Stimulated activated CD4-positive, alpha-beta T cell treated with anti-CD3 and anti-CD28 coated beads, Interleukin-4, amount 100 ng/mL, for 4 hours (primary cell): ENCODE measurements at places on chromosomes 6 and 20.

DNA sequence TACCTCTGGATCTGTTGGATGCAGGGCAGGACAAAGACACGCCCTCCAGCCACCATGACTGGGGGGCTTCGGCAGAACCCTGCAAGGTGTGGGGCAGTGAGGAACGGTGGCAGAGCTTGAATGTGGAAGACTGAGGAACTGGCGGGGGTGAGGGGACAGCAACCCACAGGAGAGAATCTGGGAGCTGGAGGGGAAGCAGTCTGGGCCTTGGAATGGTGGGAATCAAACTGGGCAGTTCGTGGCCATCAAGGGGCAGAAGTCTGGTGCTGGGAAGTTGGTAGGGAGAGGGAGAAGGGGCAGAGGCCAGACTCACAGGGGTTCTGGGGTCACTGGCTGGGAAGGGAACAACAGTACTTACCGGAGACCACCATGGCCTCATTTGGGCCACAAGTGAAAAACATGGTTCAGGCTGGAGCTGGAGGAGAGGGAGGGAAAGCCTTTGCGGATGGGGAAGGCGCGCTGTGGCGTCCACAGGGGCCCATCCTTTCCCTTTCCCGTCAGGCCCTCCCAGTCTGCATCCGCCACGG is 635 bp downstream of the FLOT1 start:
- DNase-seq, result peak; percentile 60

- no peak for DNase-seq
These were observed 59.2 kb upstream of the FNDC1 start for GRCh38 chr6:159110013-159110412.

DNA sequence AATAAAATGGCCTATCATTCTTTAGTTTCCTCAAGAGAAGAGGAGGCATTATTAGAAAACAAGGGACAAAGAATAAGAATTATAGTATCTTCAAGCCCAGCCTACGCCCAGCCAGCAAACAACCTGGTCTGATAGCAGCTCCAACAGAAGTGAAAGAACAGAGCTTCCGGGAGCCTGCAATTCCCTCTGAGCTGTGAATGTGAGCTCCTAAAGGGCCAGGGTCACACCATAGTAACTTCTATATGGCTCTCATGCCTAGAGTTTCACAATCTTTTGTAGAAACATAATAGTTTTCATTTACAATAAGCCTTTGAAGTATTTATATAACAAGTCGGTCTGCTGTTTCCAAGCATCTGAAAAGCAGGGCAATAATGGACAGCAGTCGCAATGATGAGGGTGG is 116.5 kb downstream of the SMLR1 start:
- DNase-seq, result no peak

GRCh38 chr6:49499623-49500022 is at the start of gene GLYATL3:
Gene GLYATL3 (plus strand): TSS chr6:49499923. CDS start chr6:49511991, 12,068 bp downstream.
- no peak for DNase-seq

- DNase-seq, result no peak
These were observed 53.3 kb downstream of the TRAM2 start for GRCh38 chr6:52523378-52524142.

DNA sequence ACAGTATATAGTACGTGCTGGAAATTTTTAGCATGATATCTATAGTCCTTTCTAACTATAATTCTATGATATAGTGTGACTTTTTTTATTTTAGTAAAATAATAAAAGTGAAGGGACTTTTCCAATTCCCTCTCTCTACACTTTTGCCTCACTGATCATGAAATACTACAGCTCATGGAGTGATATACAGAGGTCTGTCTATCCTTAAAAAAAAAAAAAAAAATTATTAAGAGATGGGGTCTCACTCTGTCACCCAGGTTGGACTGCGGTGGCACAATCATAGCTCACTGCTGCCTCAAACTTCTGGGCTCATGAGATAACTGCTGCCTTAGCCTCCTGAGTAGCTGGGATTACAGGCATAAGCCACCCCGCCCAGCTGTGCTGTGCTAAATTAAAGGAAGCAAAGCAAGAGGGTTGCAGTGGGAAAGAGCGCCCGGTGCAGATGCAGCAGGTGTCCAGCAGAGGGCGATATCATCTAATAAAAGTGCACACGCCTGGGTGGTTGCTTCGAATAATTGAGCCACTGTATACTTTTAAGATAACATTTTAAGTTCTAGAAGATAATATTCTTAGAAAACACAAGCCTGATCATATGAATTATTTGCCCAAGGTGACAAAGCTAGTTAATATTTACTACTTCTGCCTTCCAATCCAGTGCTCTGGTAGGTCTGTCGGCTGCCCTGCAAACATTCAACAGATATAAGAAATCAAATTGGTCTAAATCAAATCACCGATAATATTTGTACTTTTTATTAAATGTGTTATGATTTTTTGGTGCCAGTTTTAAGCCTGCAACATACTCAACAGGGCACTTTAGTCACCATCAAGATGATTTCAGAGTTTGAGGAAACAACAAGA is 94.9 kb upstream of the NT5E start:
- peak; percentile 45 for DNase-seq

GRCh38 chr6:40328386-40328985 is 258.7 kb downstream of the LRFN2 start:
- DNase-seq, result peak; percentile 15

- no peak for DNase-seq
These were observed 189.9 kb downstream of the EYA4 start for GRCh38 chr6:133431031-133431430.

DNA sequence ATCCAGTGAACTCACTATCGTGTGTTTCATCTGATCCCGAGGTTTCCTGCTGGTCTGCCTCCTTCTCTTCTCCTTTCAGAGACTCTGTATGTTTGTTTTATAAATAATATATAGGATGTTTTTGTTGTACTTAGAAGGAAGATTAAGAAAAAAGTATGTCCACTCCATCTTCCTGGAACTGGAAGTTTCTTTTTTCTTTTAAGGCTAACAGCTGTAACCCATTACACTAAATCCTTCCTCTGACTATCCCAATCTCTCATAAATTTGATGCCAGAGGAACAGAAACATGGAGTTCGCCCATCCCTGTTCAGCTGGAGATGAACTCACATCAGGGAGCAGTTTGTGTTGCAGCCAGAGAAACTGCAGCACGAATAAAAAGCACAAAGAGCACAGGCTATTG is 20.7 kb downstream of the RIPK1 start:
- no peak for DNase-seq

DNA sequence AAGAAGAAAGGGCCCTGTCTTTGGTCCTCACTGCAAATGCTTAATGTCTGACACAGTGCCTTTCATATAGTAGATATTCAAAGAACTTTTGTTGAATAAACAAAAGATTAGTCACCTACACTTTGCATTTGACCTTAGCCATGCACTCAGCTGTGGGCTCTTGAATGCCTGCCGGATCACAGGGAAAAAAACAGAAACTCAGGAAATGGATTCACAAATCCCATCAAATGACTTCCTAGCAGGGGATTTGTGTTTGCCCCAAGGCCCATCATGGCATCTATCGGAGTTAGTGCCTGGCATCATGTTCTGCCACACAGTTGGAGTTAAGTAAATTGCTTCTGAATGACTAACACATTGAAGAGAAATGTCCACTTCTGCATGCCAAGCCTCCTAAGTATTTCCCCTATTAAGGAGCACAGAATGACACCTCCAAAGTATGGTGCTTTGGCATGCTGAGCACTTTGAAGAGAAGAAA is 72.3 kb upstream of the DST start:
- no peak for DNase-seq

GRCh38 chr20:542777-543368 is 717 bp downstream of the CSNK2A1 start:
- peak; percentile 8 for DNase-seq
